Cardiac septum (tissue), 1 donor: ENCODE measurements at places on chromosomes 4 and X.

- no peak for DNase-seq
These were observed 43.1 kb upstream of the KLHL2 start for GRCh38 chr4:165164257-165164656.

GRCh38 chrX:47927212-47927611 lies 76.6 kb downstream of the ZNF182 start:
- no peak for DNase-seq

DNA sequence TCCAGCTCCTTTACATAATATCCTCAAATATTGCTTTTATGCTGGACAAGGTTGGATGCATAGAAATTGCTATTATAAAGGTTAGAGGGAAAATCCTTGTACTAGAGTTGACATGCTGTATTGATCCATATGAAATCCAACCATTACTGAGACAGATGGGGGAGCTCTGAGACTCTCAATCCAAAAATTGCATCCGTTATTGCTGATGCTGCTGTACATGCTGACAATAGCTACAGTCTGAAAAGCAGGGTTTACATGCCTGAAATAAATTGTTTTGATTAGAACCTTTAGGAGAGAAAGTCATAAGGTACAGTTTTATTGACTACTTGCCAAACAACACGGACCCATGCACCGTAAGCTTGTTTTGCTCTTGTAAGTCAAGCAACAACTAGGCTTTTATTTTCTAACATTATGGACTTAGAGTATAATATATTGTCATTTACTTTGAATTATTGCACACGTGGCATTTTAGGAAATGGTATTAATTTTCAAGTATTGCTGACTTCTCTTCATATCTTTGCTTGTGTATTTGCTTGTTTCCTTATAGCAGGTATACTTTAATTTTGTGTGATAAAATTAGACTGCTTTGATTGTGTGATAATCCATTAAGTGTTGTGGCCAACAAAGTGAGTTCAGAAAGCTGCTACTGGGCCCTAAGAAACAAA lies 1365.2 kb downstream of the STIM2 start:
- no peak for DNase-seq

- no peak for DNase-seq
These were observed 23.8 kb upstream of the MAGEC3 start for GRCh38 chrX:141814213-141814857.

GRCh38 chr4:104532677-104533076 lies 38.0 kb upstream of the CXXC4 start:
- no peak for DNase-seq

DNA sequence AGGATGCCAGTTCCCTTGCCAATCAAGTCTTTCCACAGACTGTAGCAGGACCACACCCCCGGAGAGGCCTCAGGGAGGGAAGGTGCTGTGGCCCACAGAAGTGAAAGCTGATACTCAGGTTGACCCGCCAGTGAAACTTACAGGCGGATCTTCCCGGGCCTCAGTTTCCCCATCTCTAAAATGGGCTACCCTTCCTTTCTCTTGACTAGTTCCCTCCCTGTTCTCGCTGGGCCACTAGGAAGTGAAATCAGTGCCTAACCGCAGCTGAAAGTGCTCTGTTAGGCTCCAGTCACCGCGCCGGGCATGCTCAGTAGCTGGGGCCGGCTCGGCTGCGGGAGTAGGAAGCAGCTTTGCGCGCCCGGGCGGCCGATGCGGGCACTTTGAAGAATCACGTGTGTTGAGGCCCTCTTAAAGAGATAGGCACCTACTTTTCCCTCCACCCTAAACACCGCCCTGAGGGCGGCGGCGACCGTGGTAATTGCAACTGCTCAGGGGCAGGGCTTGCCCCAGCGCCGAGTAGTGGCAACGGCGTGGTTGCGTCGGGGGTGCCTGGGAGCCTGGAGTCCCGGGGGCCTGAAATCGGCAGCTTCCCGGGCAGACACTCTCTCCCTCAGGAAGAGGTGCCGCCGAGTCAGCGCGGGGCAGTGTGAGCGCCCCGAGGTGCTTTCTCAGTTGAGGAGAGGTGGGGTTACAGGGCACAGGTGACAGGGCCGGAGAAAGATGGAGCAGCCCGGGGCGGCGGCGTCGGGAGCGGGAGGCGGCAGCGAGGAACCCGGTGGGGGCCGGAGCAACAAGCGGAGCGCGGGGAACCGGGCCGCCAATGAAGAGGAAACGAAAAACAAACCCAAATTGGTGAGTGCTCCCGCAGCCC lies at the start of gene DIAPH2:
TSS of gene DIAPH2 (plus strand) at position 504 of the 871 bp plus-strand sequence.
- peak; percentile 85 for DNase-seq

DNA sequence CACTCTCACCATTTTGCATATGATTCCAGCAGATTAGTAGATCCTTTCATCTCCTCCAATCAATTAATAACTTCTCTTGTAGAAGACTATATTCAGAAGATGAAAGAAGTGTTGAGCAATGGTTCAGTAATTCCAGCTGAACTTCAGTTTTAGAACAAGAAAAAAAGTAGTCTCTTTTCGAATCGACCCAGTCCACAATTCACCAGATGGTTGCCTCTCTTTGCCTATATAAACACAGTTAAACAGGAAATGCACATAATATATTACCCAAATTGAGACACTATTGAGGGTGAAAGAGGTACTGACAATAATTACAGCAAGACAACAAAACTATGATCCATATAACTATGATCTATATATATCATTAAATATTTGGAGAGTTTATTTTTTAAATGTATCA lies 16.8 kb upstream of the FAM241A start:
- no peak for DNase-seq

GRCh38 chrX:39855748-39856129 lies 242.0 kb downstream of the BCOR start:
- no peak for DNase-seq

DNA sequence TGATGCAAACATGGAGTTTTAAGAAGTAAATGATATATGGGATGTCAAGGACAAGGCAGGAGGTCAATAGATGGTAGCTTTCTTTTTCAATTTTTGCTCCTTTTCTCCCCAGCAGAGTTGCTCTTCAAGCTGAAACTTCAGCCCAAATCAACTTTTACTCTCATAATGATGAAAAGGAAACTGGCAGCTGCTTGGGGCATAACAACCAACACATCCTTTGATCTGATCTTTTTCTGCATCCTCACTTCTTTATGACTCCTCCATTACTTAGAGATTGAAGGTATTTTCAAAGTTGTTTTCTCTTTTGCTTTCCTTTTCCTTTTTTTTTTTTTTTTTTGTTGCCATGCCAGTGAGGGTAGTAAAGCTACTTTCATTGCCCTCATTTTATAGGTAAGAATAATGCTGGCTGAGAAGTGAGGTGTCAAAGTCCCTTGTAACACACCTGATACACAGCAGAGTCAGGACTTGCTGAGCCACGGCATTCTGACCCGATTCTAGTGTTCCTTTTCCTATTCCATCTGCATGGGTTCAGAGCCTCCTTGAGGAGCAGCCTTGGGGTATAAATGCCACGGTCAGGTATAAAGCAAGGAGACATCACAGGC lies 26.9 kb downstream of the SLC2A9 start:
- no peak for DNase-seq

DNA sequence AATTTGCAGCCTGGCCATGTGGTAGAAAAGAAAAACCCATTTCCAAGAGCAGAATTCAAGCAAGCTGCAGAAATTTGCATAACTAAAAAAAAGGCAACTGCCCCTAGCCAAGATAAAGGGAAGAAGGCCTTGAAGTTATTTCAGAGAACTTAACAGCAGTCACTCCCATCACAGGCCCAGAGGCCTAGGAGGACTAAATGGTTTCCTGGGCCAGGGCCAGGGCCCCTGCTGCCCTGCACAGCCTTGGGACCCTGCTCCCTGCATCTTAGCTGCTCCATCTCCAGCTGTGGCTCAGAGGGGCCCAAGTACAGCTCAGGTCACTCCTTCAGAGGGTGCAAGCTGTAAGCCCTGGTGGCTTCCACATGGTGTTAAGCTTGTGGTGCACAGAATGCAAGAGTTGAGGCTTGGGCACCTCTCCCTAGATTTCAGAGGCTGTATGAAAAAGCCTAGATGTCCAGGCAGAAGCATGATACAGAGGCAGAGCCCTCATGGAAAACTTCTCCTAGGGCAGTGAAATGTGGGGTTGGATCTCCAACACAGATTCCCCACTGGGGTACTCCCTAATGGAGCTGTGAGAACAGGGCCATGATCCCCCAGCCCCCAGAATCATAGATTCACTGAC lies 6.7 kb upstream of the MID2 start:
- DNase-seq = no peak

DNA sequence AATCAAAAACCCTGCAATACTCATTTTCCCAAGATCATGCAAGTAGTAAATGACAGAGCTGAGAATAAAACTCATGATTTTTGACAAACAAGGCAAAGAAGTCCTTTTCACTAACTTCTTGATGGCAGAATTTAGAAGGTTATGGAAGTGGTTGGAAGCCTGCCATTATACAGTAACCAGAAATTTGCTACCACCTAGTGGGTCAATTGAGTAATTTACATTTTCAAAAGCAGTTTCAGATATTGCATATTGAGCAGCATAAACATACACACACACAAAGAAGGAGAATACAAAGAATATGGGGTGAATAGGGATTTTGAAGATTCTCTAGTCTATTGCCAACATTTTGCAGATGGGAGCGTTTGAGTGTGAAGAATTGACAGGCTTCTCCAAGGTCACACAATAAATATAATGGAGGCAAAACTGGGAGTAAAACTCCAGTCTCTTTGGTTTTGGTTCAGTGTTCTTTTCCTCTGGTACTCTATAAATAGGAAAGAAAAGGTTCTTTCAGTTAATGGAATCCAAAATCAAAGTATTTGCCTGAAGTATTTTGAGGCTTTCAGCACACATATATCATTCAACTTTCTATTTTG lies 70.2 kb downstream of the GC start:
- no peak for DNase-seq

GRCh38 chr4:6641164-6641970 lies 882 bp downstream of the MRFAP1 start:
- DNase-seq = peak; percentile 79

DNA sequence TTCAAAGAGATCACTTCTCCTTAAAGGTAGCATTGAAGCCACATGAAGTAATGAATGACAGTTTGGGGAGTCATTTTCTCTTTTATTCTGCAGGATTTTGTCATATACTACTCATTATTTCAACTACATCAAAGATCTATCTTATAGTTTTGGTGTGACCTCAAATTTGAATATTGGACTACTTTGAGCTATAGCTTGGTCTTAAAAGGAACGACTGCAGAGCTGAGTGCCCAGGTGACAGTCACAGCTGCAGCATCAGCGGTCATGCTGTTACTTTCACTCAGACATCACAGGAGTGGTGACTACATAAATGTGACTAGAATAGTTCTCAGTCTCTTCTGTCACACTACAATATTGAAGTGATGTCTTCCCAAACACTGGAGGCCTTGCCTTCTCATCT lies 10.7 kb upstream of the SPCS3 start:
- DNase-seq = no peak
